ENCODE measurements at places on chromosomes 3 and 15. TPM values are rescaled to one million over a fixed set of nuclear protein-coding genes. Genes with fewer than 3 reads are reported as not detected.

DNA sequence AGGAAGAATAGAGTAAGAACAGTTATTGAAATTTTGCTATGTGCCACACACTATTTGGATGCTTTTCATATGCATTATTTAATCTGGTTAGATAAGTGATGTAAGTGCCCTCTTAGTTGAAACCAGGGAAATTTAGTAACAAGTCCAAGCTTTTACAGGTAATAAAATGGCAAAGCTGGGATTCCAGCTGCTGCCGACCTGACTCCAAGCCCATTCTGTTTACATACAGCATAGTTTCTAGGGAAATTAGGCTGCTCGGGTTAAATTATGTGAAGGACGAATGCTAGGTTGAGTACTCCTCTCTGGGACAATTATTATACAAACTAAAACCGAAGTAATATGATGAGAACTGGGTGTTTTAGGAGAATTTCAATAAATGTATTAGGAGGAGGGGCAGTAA is 38.7 kb upstream of the FAH start:
- DNase-seq = no peak

DNA sequence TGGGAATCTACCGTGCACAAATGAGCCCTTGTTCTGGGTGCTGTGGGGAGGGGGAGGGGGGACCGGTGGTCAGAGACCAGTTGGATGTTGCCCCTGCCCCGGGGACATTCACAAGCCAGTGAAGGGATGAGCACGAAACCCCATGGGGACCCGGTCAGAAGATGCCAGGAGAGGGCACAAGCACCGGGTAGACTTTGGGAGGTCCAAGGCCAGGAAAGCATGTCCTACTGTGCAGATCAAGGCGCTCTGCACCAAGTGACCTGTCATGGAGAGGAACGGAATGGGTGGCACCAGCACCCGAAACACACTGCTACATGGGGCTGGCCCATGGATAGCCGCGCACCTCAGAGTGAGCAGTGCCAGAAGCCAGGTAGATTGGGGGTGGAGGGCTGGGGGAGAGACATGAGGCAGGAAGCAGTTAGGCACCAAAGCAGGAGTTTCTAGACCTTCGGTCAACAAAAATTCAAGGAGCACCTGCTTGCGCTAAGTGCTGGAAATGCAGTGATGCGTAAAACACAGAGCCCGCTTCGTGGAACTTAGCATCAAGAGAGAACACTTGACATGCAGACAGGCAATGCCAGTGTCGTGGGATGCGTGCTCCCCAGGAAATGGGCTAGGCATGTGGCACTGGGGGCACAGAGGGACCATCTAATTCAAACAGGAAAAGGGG is 99.1 kb downstream of the CPN2 start:
- no peak for DNase-seq

The RETNLB gene
- not detected for total RNA-seq

DNA sequence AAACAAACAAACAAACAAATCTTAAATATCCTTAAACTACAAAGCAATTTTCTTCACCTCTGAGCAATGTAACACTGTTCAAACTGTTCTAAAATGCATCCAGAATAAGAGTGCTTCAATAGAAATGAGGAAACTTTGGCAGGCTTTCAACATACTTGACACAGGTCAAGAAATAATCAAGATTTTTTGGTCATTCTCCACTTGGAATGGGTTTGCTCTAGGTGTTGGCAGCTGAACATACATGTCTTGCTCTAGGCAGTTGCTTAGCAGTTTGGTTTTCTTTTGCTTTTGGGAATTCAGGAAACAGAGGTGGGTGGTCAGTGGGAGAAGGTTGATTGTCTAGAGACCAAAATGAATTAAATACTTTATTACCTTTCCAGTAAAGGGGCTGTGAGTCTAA is 1.4 kb upstream of the LRRC3B start:
- DNase-seq = no peak

DNA sequence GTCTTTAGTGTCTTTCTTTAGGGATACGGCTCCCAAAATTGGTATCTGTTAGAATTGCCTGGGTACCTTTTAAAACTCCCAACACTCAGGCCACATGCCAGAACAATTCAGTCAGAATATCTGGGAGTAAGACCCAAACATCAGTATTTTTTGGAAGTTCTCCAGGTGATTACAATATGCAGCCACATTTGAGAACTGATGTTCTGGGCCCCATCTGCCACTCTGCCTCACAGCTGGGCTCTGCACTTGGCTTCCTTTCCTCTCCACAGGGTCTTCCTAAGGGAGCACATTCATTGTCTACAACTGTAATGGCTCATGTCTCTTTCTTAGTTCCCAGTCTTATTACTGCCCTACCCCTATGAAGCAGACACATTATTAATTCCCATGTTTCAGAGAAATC is 394.5 kb downstream of the MFSD1 start:
- DNase-seq = no peak

DNA sequence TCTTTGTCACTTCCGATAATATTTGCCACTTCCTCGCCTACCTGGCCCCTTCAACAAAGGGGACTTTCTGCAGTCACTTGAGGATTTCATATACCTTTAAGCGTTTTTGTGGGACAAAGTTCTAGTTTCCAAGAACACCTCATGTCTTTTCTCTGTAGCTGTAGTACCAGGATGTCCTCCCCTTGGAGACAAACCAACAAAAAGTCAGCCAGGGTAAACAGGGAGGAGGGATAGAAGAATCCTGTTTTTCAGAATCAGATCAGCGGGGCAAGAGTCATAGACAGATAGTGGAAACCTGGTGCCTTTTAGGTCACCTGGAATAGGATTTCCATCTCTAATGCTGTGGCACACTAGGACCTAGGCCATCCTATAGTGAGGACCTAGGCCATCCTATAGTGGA is 4.5 kb downstream of the LRRC3B start:
- DNase-seq = no peak

DNA sequence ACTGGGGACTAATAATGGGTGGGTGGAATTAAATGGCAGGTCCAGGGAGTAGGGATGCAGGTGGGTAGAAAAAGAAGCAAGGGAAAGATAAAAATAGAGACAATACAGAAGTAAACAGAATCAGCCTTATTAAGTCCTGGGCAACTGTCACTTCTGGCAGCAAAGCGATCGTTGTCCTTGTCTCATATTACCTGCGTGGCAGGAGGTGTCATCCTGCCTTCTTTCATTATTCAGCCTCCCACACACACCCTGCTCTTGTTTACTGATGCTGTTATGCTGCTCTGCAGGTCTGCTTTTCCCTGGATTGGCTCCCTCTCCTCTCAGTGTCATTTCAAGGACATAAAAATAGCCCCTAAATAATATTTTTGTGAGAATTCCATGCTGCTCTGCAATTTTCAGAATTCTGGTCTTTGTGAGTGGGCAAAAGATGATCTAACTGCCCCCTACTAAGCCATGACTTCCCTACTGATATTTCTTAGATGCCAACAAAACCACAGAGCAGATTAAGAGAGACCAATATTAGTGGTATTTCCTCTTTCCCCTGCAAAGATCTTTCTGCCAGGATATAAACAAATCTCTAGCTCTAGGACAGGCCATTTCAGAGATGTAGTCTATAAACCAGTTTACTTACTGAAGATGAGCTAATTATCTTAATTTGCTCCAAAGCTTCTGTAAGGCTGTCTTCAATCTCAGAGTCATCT is 8.5 kb downstream of the VEPH1 start:
- DNase-seq = no peak

DNA sequence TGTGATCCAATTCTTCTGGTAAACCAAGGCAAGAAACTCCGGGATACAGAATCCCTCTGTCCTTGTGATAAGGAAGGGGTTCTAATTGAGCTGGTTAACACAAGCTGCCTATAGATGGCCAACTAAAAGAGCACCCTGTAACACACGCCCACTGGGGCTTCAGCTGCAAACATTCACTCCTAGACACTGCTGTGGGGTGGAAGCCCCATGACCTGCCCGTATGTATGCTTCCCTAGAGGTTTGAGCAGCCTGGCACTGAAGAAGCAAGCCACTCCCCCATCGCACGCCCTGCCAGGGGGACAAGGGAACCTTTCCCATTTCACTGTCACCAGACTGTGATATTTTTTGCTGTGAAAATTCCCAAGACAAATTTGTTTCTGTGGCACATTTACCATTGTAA is 516.9 kb upstream of the GOLIM4 start:
- DNase-seq = no peak

Data from right cardiac atrium (tissue), 5 donors.